ENCODE measurements at places on chromosomes 2 and 18. TPM values are rescaled to one million over a fixed set of nuclear protein-coding genes. Genes with fewer than 3 reads are reported as not detected.
A peak's percentile ranks its signal among the peaks of the same experiment; 100 is the strongest.

DNA sequence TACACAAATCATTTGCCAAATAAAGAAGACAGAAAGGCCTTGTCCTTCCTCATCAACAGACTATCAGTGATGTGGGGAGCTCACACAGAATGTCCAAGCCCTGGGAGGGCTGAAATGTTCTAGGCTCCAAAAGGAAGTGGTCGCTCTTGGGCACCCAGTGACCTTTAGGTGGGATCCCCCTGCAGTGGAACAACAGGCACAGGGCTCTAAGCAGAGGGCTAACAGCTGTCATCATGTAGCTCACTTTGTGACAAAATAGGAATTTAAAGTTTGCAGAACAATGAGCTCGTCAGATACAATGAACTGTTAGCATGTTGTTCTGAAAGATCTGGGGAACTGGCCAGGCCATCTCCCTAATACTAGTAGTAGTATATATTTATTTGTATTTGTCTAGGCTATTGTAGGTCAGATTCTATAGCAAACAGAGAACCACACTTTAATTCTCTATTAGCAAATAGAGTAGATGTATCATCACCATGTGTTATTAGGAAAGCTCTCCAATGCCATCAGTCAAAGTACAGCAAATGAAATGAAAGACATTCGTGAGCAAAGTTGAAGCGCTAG, 151.5 kb upstream of the MAP3K20 start:
- peaks cover 14% of the 10 kb centered on the region for H3K27me3 ChIP-seq
- H3K4me1 ChIP-seq, result no peaks in the 10 kb centered on the region
- no peak overlapping the region for H3K4me3 ChIP-seq
- no peaks in the 10 kb centered on the region for H3K36me3 ChIP-seq

- H3K27me3 ChIP-seq, result peaks cover 11% of the 10 kb centered on the region
- DNase-seq, result no peak
- H3K4me3 ChIP-seq, result no peak overlapping the region
- no peaks in the 10 kb centered on the region for H3K4me1 ChIP-seq
- no peaks in the 10 kb centered on the region for H3K36me3 ChIP-seq
- H3K27ac ChIP-seq, result no peak overlapping the region
Measured at GRCh38 chr2:161486111-161486510, 70.0 kb downstream of the TBR1 start.

DNA sequence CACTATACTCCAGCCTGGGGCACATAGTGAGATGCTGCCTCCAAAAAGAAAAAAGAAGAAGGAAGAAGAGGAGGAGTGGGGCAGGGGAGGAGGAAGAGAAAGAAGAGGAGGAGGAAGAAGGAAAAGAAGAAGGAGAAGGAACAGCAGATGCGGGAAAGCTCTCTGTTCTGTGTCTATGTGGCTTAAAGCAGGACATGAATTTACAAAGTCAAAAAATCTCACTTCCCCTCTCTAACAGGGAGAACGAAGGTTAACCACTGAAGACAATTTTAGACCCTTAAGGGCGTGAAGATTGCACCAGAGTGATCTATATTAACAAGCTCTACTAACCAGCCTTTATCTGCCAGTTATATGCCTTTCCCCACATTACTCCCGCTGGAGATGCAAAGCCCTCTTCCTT, 258.9 kb downstream of the METTL4 start:
- H3K27ac ChIP-seq, result no peak overlapping the region
- H3K4me3 ChIP-seq, result no peak overlapping the region
- H3K36me3 ChIP-seq, result no peaks in the 10 kb centered on the region
- H3K27me3 ChIP-seq, result peaks cover 10% of the 10 kb centered on the region
- no peaks in the 10 kb centered on the region for H3K4me1 ChIP-seq
- DNase-seq, result no peak

GRCh38 chr2:138853761-138854160, 73.6 kb upstream of the NXPH2 start:
- H3K27me3 ChIP-seq, result no peaks in the 10 kb centered on the region
- H3K4me1 ChIP-seq, result no peaks in the 10 kb centered on the region
- DNase-seq, result no peak
- no peak overlapping the region for H3K27ac ChIP-seq

DNA sequence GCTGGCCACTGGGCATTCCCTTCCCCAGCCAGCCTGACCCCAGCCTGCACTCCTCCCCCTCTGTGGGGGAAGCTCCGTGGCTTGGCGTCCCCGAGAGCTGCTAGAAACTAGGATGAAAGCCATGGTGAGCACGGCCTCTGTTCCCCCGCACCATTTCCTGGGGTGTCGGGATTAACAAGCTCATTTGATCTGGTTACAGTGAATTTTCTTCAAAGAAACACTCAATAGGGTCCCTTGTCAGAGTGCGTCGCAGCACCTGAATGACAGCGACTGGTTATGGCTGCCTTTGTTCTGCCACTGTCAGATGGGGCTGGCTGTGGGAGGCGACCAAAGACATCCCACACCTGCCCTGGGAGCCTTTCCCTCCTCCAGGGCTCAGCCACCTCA, 7.7 kb upstream of the ALPI start:
- H3K27me3 ChIP-seq, result peaks cover 5% of the 10 kb centered on the region
- no peak overlapping the region for H3K4me3 ChIP-seq
- DNase-seq, result no peak
- no peaks in the 10 kb centered on the region for H3K36me3 ChIP-seq
- H3K27ac ChIP-seq, result no peak overlapping the region
- peaks cover 5% of the 10 kb centered on the region for H3K4me1 ChIP-seq

DNA sequence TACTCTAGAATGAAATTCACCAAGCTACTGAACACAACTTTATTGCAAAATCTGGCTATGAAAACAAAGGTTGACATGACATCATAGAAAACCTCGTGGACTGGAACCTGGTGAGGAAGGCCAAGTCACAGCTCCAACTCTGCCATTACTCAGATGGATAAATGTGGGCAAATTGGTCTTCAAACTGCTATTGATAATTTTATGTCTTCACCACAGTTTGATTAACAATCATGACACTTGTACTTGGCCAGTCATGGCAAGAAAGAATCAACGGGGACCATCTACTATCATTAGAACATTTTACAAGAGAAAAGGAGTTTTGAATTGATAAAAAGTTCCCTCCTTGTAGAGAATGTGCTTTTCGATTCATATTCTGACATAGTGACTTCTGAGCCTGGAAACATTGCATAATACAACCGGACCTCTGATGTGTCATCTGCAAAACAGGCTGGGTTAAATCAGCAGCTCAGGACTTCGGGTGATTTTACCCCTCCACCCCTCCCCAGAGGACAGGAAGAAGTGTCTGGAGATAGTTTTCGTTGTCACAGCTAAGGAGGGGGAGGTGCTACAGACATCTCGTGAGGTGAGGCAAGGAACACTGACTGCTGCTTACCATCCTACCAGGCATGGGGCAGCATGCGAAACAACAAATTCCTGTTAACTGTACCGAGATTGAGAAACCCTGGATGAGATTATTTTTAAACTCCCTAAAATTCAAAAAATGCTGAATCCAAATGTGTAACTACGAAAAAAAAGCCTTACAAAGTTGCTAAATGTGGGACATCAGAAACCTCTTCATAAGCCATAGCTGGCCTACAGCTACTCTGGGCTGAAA, 8.4 kb downstream of the L3MBTL4 start:
- H3K4me1 ChIP-seq, result no peaks in the 10 kb centered on the region
- no peak for DNase-seq
- H3K4me3 ChIP-seq, result no peak overlapping the region
- peaks cover 5% of the 10 kb centered on the region for H3K27me3 ChIP-seq

DNA sequence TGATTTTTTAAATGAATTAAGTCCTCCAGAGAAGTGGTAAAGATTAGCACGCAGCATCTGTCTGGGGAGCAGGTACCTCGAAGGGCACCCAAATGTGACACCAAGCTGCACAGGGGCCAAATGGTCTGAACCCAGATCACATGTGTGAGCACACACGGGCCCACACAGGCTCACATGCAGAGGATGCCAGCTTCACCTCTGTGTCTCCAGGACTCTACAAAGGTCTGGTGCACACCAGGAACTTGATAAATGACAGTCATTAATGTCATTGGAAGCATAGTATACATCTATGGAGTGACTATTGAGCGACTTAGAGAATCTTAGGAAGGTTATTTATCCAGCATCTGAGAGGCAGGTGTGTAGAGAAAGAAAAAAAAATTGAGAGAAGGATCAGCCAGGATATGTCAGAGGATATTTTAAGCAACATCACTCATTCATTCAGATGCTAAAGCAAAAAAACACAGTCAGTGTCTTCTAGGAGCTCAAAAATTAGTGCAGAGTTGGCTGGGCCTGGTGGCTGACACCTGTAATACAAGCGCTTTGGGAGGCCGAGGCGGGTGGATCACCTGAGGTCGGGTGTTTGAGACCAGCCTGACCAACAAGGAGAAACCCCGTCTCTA, 23.2 kb downstream of the GYPC start:
- peaks cover 71% of the 10 kb centered on the region for H3K36me3 ChIP-seq
- DNase-seq, result no peak
- peaks cover 19% of the 10 kb centered on the region for H3K4me1 ChIP-seq
- peak overlapping the region; percentile 2 for H3K27ac ChIP-seq

DNA sequence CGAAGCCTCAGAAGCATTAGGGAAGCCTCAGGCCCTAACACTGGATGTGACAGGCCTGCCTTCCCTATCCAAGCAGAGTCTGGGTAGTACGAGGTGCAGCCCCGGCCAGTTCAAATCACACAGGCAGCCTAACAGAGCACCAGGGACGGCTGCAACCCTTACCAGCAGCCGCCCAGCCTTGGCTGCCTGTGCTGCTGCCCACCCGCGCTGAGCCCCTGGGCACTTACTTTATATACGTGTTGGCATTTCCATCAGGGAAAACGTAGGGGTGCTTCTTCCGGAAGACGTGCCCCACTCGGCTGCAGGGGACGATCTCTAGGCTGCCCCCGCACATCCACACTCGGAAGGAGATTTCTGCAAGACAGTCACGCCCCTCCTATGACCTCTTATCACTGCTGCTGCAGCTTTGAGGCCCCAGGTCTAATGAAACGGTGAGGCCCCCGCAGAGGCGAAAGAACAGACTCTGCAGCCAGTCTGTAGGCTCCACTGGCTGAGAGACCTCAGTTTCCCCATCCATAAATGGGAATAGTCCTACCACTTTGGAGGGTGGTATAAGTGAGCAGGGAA, 124.7 kb upstream of the CAPN13 start:
- no peaks in the 10 kb centered on the region for H3K27me3 ChIP-seq
- peaks cover 4% of the 10 kb centered on the region for H3K4me1 ChIP-seq
- no peaks in the 10 kb centered on the region for H3K36me3 ChIP-seq
- H3K4me3 ChIP-seq, result no peak overlapping the region

- H3K27me3 ChIP-seq, result no peaks in the 10 kb centered on the region
- no peaks in the 10 kb centered on the region for H3K4me1 ChIP-seq
- peak; percentile 18 for DNase-seq
- H3K27ac ChIP-seq, result no peak overlapping the region
- H3K4me3 ChIP-seq, result no peak overlapping the region
Measured at GRCh38 chr2:71662665-71663394, 209.5 kb downstream of the DYSF start.

DNA sequence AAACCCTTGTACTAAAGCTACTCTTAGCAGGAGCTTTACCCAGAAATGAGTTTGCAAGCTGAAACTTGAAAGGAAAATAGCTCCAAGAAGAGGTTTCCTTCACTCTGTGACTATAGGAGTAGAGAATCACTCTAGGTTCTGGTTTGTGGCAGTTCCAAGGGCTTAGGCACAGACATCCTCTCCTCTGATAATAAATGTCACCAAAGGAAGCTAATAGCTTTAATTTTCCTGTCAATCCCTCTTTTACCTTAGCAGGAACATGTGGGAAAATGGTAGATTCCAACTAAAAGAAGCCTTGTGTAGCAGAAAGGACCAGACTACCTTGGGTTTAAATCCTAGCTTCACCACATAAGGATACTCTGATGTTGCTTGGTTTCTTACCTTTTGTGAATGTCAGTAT, 104.0 kb downstream of the FSHR start:
- no peak overlapping the region for H3K27ac ChIP-seq
- no peaks in the 10 kb centered on the region for H3K36me3 ChIP-seq
- no peak for DNase-seq
- H3K4me1 ChIP-seq, result no peaks in the 10 kb centered on the region
- no peak overlapping the region for H3K4me3 ChIP-seq

DNA sequence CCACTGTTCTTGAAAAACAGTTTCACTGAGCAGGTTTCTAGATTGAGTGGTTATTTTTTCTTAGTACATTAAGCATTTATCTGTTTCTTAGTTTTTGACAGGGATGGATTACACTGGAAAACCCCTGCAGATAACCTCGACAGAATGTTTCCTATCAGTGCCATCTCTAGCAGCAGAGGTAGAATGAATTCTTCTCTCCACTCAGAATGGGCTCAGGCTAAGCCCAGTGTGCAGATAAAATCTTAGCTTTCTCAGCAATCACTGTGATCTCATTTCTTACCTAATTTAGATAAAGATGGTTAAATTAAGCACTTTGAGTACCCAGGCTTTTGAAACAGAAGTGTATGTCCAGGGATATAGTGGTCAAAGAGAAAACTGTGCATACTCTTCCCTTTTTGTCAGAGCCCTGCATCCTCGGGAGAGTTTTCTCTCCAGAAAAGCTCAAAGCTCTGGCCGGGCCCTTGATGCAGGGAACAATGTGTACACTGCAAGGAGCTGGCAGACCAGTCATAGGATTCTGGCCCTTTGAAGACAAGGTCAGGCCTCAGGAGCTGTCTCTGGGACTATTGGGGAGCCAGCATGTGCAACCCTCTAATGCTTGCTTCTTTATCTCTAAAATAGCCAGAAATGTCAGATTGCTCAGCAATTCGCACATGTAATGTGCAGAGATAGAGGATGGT, 10.6 kb upstream of the AKAIN1 start:
- no peak for DNase-seq
- H3K36me3 ChIP-seq, result no peaks in the 10 kb centered on the region
- no peak overlapping the region for H3K27ac ChIP-seq
- H3K4me1 ChIP-seq, result no peaks in the 10 kb centered on the region
- H3K27me3 ChIP-seq, result no peaks in the 10 kb centered on the region

- H3K36me3 ChIP-seq, result peaks cover 55% of the 10 kb centered on the region
- DNase-seq, result no peak
- H3K4me1 ChIP-seq, result peaks cover 67% of the 10 kb centered on the region
- H3K27me3 ChIP-seq, result no peaks in the 10 kb centered on the region
- H3K4me3 ChIP-seq, result peak overlapping the region; percentile 74
Measured at GRCh38 chr2:233084488-233084887, 24.3 kb downstream of the INPP5D start.

DNA sequence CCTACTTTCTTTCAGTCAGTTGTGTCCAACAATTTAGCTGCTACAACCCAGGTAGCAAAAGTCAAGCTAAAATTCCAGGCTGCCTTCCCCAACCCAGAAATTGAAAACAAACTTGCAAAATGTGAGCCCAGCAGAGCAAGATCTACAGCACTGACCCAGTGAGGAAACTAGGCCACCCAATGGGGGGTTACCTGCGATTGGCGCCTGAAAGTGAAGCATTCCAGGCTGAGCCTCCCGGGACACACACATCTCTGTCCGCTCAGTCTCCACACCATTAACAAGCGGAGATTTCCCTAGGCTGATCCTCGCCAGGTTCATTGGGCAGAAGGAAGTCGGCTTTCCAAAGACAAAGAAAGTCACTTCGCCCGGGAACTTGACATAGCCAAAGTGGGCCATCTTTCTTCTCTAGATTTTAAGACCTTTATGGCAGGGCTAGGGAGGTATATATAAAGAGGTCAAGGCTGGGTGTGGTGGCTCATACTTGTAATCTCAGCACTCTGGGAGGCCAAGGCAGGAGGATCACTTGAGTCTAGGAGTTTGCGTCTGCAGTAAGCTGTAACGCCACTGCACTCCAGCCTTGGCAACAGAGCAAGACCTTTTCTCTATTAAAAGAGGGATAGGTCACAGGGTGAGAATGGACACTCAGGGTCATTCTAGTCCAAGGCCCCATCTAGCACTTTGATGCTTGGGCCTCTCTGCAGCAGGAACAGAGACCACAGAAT, 53.6 kb downstream of the TTC32 start:
- no peak overlapping the region for H3K27ac ChIP-seq
- no peak for DNase-seq
- H3K27me3 ChIP-seq, result peaks cover 6% of the 10 kb centered on the region
- H3K36me3 ChIP-seq, result no peaks in the 10 kb centered on the region

The DSG3 gene
- not detected for total RNA-seq

The CYP26B1 gene
- not detected for total RNA-seq

The ACOXL gene
- not detected for total RNA-seq

The STPG4 gene
- total RNA-seq, result 0.19 TPM
